Astrocyte of the spinal cord (primary cell): ENCODE measurements at places on chromosomes 16 and 17.

DNA sequence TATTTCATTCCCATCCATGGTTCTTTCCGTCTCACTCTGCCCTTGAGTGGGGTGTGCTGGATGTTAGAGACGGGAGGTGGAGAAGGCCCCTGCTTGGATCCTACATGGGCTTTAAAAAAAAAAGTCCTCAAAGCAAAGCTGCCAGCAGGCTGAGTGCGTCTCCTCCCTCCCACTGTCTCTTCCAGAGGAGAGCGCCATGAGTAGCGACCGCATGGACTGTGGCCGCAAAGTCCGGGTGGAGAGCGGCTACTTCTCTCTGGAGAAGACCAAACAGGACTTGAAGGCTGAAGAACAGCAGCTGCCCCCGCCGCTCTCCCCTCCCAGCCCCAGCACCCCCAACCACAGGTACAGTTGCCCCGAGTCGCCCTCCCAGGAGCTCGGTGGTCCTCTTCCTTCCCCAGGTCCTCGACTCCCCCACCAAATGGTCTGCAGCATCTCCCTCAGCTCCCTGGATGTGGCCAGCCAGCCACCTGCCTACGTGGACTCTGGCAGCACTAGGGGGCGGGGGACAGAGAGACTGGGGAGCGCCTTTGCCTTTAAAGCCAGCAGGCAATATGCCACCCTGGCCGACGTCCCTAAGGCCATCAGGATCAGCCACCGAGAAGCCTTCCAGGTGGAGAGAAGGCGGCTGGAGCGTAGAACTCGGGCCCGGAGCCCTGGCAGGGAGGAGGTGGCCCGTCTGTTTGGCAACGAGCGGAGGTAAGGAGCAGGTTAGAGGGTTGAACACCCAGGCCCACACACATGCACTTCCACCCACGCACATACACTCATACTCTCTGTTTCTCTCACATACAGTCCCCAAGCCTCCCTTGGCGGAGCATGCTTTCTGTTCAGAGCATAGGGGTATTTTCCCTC lies 68.2 kb downstream of the PLD6 start:
- DNase-seq, result no peak

- DNase-seq, result no peak
Measured at GRCh38 chr16:78844682-78845081, 745.2 kb downstream of the WWOX start.

DNA sequence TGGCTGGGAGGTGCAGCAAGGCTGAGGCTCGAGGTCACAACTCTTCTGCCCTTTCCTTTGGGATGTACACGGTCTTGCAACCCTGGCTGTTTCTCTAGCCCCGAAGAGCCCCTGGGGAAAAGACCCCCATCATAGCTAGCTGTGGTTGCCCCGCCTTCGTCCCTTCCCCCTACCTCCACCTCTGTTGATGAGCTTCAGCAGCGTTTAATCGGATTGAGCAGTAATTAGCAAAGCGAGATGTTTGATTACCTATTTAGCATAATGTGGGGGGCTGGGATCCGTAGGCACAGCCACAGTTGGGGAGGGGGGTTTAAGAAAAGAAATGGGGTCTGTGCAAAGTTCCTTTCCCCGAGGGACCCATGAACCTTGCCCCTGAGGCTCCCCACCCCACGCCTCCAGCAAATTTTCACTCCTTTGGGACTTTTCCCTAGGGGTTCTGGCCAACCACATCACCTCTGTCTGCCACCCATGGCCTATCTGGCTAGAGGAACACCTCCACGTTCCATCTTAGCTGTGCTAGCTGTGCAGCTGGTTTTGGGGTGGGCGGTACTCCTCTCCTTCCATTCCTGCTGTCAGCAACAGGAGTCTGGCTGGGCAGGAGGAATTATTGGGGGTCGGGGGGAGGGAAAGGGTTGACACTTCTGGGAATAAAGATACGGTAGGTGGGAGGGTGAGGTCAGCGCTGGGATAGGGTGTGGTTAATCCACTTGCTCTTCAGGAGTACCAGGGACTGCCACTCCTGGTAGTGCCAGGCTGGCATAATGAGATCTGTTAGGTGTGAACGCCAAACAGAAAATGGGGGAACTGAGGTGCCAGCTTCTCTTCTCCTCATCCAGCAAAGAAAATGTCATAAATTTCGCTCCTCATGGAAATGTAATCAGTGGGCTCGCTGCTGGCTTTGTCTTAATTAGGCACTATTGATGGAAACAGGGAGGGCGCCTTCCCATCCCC lies 1.3 kb upstream of the DNAH2 start:
- DNase-seq, result no peak

- DNase-seq, result peak; percentile 29
Measured at GRCh38 chr16:1019231-1020090, 37.9 kb downstream of the SOX8 start.

DNA sequence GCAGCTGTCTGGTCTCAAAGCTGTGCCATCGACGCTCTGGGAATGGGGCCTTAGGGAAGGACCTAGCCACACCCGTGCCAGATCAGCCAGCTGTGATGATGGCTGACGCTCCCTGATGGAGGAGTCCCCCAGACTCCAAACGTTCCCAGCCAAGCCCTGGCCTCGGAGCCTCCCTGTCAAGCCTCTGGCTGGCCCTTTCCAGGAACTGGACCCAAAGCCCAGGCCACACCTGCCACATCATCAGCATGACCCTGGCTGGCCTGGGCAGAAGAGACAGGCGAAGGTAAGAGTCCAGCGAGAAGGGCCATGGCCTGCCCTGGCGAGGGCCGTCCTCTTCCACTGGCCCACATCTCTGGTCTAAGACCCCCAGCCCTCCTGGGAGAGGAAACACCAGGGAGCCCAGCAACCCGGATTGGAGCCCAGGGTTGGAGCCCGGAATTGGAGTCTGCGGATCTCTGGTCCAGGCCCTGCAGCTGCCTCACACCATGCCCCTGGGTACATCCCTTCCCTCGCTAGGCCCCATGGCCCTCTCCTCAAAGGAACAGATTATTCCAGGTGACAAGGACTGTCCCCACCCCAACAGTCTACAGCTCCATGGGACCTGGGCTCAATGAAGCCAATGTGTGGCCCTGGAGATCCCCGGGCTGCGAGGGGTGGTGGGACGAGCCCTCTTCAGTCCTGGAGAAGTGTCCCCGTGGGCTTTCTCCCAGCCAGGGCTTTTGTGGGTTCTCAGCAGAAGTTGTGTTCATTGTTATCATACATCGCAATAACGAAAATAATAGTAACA lies 105.1 kb upstream of the TNRC6C start:
- DNase-seq, result no peak

GRCh38 chr16:307691-308312 lies 24.8 kb downstream of the PDIA2 start:
- DNase-seq, result no peak

DNA sequence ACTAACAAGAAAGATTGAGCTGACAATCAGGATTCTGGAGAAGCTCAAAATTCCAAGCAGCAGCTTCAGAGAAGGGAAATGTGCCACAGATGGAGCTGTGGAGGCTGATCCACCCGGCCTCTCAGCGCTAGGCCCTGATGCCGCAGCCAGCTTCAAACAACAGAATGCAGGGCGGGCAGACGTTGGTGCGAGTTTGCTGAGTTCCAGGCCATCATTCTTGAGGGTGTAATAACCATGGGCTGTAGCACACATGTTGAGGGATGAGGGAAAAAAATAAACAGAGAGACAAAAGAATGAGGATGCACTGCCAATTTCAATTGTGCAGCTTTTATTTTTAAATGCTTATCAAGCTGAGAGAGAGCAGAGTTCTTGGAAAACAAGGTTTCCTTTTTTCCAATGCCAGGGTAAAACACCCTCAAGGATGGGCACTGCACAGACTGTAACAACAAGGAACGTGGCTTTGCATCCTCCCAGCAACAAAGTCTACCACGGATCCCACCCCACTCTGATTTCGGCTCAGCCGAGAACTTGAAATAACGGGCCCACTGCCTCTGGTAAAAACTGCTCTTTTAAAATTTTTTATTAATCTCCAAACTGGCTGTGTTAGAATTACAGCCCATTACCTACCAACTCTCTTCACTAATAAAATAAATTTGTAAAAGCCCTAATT lies 90.2 kb downstream of the SMG6 start:
- DNase-seq, result peak; percentile 66

DNA sequence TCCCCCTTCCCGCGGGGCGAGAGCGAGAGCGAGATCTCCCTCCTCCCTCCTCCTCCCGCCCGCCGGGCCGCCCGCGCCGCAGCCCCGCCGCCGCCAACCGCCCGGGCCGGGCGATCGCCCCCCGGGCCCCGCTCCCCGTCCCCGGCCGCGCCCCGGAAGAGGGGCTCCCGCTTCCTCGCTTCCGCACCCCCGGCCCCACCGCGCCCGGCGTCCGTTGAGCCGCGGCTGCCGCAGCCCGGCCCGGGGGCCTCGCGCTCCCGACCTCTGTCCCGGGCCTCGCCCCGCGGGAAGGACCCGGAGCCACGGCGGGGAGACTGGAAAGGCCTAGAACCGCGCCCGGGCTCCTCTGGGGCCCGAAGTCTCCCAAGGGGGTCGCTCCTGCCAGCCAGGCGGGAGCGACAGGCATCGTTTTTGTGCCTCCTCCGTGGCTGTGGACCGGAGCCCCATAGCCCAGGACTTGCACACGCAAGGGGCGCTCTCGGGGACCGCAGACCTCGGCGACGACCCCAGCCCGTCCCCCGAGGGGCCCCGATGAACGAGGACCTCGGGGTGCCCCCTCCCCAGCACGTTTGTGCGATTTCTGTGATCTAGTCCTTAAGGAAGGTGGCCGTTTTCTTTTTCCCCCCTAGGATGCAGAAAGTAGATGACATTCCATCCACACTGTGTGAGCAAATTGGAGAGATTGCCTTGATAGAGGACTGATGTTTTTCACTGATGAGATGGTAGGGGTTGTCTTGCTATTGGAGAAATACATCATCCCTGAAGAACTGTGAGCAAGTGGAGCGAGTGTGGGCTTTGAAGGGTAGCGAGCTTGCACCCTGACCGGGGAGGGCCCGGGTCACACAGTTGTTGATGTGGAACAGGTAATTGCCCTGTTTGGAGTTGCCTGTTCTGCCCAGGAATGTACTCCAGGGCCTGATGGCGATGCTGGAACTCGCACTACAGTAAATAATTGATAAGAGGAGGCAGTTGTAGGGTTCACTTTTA lies 611 bp downstream of the BANP start:
- DNase-seq, result no peak

- no peak for DNase-seq
Measured at GRCh38 chr16:20102021-20102420, 28.3 kb upstream of the GPR139 start.

DNA sequence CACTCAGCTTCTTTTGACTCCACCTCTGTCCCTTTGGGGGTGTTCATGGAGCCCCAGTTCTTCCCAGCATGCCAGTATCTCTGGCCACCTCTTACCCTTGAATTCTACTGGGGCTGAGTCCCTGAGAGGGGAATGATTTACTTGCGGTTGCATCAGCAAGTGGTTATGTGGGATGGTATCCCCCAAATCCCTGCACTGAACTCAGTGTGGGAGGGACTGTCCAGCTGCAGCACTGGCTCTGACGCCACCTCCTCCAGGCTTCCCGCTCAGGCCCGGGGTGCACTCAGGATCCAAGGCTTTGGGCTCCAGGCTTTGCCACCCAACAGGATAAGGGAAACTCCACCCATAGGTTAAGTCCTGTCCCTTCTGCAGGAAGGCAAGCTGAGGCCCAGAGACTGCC lies 21.1 kb upstream of the BRD7 start:
- DNase-seq, result no peak

DNA sequence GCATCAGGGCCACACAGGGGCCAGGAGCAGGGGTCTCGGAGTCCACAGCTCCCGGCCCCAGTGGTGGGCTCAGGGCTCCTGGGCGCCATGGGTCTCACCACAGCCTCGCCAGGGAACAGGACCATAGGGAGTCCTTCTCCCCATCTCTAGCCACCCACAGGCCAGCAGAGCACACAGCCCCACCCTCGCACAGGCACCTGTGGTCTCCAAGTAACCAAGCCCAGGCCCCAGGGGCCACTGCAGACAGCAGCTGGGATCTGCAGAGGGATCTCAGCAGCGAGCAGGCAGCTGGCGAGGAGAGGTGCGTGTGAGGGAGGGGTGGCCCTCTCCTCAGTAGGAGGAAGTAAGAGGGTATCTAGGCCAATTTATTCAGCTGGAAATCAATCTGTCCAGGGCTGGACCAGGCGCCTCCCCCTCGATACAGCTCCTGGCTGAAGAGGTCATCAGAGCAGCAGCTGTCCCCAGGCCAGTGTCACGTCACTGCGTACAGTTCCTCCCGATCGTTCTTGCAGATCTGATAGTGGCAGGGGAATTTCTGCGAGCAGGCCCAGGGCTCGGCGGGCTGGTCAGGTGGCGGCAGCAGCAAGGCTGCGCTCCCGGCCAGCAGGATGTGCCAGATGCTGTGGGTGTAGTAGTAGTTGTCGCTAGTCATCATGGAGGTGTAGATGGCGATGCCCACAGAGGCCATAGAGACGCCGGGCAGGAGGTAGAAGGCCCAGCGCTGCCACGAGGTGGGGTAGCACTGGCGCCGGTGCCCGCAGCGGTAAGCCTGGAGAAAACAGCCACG lies 1.4 kb upstream of the MRPL28 start:
- DNase-seq, result no peak

DNA sequence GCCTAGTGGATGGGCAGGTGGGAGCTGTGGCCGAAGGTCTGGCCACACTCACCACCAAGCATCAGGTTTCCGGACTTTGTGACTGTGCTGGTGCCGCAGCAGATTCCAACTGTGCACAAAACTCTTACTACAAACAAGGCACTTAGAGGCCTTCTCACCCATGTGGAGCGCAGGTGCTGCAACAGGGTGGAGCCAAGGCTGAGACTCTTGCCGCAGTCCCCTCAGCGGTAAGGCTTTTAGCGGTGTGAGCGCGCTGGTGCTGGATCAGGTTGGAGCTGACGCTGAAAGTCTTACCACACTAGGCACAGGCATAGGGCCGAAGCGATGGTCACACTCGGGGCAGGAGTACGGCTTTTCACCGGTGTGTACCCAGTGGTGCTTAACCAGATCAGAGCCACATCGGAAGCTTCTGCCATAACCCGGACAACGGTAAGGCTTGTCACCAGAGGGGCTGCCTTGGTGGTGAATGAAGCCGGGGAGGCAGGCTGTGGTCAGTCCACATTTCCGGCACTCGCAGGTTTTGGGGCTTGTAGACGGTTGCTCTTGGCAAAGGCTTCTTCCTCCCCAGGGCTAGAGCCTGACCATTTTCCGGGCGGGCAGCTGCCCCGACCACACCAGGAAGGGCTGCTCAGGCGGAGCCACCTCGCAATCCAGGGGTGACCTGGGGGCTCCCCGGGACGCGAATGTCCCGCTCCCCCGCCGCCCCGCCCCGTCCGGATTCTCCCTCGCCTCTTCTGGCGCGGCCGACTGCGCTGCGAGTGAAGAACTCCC lies 1.0 kb upstream of the ARMC5 start:
- DNase-seq, result peak; percentile 51

DNA sequence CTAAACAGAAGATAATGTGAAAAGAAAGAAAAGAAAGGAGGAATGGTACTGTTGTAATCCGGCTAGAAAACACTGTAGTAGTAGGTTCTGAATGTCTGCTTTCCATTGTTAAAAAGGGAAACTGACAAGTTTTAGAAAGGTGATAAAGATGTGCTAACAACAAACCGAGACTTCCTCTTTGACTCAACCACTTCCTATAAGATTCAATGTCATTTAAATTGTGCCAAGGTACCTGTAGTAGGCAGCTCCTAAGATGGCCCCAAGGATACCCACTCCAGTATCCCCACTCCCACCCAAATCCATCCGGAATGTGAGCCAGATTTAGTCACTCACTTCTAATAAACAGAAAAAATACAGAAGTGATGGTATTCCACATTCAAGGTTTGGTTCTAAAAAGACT lies 31.2 kb downstream of the XYLT1 start:
- DNase-seq, result no peak
